Renal cortical epithelial cell (primary cell): ENCODE measurements at places on chromosomes 5 and 9. TPM values are rescaled to one million over a fixed set of nuclear protein-coding genes. Genes with fewer than 3 reads are reported as not detected.

- DNase-seq, result no peak
Measured at GRCh38 chr5:149419859-149420544, 40.9 kb upstream of the IL17B start.

DNA sequence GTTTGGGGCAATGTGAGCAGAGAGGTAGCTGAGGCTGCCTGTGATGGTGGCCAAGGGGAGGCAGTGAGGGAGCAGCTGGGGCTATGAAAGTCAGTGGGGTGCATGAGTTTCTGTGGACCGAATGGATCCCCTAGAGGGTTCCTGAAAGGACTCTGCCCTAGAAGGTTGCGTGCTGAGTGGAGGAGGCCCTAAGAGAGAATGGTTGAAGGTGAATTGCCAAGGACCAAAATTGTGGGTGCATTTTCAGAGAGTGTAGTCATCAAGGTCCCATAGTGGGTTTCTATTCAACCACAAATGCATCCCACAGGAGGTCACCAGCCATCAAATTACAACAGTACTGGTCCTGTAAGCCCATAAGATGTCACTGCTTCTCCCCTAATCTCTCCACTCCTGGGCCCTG, 298.3 kb downstream of the CDK5RAP2 start:
- no peak for DNase-seq

- DNase-seq, result peak; percentile 79
Measured at GRCh38 chr9:6931913-6932312, 174.1 kb downstream of the KDM4C start.

DNA sequence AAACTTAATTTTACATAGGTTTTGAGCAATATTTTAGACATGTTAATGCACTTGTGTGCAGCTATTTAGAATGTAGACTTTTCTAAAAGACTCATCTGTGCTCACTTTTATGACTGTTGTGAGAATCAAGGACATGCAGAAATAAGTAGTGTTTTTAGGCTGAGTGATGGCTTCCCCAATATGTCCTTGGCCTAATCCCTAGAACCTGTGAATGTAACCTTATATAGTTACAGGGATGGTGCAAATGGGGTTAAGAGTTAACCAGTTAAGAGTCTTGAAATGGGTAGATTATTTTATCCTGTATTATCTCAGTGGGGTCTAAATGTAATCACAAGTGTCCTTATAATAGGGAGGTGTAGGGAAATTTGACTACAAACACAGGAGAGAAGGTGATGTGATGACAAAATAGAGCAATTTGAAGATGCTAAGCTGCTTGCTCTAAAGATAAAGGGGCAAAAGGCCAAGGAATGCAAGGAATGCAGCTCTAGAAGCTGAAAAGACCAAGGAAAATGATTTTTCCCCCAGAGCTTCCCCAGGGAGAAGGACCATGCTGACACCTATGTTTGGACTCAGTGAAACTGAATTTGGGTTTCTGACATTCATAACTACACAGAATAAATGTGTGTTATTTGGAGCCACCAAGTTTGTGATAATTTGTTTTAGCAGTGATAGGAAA, 298.0 kb upstream of the PAPPA start:
- DNase-seq, result no peak

GRCh38 chr5:107248066-107248695, 422.6 kb downstream of the EFNA5 start:
- peak; percentile 43 for DNase-seq

DNA sequence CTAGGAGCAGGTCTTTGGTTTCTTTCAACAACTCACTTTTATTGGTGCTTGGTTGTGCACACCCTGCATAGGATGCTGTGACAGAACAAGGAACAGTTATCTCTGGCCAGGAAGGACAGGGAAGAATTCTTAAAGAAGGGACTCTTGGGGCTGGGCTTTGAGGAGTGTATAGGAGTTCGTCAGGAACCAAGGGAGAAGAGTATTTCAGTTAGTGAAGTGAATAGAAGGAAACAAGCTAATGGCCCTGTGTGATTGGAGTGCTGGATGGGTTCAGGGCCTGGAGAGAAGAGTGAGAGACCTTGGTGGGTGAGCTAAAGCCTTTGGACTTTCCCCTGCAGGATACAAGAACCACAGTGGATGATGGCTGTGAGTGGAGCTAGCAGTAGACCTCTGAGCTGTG, 32.2 kb downstream of the DAB2IP start:
- no peak for DNase-seq

DNA sequence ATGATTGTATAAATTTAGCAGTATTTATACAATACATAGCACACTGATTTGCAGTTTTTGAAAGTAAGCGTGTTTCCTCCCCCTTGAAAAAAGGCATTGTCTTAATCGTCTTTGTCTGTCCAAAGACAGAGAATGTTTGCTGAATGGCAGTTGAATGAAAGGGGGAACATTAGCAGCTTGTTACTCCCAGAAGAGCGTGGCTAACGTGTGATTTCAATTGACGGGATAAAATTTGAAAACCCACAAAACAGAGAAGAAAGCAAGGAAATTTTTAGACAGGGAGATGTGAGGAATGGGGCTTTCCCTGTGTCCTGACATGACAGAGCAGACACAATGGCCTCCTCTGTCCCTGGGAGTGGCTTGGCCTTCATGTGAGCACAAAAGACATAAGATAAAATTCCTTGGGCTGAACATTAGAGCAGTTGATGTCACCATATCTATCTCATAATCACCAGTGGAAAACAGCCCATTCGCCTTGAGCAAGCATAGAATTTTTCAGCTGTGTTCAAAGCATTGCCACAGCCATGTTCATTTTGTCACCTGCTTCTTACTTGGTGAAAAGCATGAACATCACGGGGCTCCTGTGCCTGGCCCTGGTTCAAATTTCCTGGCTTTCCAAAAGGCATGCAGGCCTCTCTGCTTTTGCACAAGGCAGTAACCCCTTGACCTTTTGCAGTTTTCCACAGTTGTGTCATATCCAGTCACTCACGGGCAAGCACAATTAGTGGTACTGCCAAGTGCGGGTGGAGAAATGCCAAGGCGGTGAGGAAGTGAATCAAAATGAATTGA, 126.9 kb downstream of the TLE1 start:
- peak; percentile 100 for DNase-seq

DNA sequence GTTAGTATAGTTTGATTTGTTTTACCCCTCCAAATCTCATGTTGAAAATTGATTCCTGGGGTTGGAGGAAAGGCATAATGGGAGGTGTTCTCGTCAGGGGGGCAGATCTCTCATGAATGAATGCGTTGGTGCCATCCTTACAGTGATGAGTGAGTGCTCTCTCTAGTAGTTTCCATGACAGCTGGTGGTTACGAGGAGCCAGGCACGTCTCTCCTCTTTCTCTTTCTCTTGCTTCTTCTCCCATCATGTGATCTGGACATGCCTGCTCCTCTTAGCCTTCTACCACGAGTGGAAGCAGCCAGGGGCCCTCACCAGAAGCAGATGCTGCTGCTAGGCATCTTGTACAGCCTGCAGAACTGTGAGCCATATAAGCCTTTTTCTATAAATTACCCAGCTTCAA, 454.1 kb downstream of the EFNA5 start:
- no peak for DNase-seq

DNA sequence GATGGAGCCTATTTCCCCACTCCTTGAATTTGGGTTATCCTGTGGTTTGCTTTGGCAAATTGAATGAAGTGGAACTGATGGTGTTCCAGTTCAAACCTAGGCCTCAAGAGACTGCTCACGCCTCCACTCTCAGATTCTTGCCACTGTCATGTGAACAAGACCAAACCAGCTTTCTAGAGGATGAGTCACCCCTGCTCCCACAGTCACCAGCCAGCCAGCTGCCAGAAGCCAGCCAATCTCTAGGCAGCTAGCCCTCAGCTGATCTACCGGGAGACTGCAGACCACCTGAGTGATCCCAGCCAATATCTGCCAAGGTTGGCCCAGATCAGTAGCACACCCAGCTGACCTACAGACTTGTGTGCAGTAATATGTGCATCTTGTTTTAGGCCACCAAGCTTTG, 300.6 kb downstream of the TMEM38B start:
- DNase-seq, result peak; percentile 55

DNA sequence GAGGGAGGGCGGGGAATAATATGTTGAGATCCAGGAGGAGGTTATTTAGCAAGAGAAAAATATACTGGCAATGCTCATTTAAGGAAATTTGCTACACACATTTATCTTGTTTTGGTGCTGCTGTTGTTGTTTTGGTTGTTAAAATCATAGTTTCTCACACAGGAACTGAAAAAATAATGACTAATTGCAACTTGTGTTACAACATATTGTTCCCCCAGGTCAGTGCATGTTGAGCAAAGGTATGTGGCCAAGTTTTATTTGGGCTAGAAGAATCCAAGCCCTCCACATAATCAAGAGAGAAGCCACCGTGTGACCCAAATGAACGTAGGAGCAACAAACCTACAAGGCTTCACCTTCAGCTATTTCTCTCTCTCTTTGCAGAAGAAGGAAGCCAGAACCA, 220.3 kb upstream of the DAPK1 start:
- DNase-seq, result peak; percentile 38

DNA sequence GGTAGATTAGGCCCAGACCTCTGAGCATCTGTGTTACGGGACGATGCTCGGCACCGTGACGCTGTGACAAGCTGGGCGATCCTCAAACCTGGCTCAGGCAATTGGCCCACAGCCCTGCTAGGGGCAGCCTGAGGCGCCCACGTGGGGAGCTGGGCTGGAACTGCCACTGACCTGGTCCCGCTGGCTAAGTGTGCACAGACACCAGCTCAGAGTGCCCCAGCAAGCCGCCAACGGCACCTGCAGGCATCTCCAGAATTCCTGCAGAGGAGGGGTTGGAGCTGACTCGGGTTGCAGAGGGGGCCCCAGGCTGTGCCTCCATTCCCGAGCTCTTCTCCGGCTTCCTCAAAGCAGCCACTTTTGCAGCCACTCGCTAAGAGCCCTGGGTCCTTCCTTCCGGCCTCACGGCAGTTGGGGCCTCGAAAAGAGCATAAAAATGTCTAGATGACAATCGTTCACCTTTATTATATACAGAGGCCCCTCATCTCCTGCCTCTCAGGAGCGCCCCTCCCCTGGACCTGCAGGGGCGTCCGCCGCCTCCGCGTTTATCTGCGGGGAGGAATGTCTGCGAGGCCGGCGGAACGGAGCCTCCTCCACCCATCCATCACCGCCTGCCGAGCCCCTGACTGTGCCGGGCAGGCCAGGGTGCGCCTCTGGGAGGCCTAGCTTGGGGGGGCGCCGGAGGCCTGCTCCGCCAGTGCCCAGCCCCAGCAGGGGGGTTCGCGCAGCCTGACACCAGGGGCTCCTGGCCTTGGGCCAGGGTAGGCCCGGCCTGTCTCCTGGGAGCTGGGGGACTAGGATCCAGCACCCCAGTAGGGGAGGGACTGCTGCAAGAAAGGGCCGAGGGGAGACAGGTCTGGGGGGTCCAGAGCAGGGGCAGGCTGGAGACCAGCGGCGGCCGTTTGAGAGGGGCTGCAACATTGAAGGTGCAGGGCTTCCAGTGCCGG, 144.9 kb downstream of the BARX1 start:
- DNase-seq, result no peak

- DNase-seq, result no peak
Measured at GRCh38 chr5:76762484-76762883, 46.6 kb downstream of the F2R start.

- DNase-seq, result no peak
Measured at GRCh38 chr9:12802093-12802492, 27.3 kb downstream of the LURAP1L start.

DNA sequence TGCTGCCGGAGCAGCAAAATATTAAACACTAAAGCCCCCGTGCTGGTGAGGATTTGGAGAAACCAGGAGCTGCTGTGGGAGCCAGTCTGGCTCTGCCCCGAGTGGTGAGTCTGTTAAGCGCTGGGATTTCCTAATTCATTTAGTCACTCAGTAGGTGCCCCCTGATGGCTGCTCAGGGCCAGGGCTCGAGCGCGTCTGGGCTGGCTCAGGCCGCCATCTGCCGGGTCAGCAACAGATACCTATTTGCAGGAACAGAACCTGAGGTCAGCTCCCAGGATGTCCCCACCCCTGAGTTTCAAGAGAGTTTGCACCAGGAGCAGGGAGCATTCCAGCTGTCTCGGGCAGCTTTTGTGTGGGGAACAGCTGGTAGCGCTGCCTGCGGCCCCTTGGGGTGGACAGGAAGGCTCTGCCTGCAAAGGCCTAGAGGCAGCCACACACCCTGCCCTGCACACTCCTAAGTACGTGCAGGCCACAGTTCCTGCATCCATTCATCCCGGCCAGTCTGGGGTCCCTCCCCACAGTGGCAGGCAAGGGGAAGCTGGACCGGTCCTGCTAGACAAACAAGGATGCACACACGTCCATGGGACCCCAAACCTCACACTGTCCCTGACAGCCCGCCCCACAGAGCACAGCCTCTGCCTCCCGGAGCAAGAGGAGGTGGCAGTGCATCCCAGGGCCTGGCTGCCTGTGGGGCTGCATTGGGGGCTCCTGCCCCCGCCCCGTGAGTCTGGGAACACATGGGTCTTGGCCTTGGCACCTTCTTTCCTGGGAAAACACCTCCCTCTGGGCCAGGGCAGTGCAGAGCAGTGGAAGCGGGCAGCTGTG, 83.7 kb downstream of the ADAMTS2 start:
- no peak for DNase-seq

GRCh38 chr5:170251462-170251861, 18.7 kb downstream of the C5orf58 start:
- peak; percentile 64 for DNase-seq

DNA sequence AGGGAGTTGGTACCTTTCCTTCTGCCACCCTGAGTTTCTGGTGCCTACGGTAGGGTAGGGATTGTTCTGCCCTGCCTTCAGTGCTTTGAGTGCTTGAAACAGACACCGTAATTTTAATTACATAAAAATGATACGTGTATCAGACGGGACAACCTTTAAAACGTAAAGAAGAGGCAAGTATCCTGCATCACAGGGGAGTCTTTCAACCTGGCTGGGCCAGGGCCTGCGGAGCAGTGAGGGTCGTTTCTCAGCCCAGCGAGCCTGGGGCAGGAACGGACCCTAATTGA, 483 bp upstream of the DAB2IP start:
- no peak for DNase-seq

- DNase-seq, result no peak
Measured at GRCh38 chr5:36900283-36900682, 23.7 kb downstream of the NIPBL start.

GRCh38 chr5:144361406-144361805, 190.7 kb downstream of the KCTD16 start:
- no peak for DNase-seq

DNA sequence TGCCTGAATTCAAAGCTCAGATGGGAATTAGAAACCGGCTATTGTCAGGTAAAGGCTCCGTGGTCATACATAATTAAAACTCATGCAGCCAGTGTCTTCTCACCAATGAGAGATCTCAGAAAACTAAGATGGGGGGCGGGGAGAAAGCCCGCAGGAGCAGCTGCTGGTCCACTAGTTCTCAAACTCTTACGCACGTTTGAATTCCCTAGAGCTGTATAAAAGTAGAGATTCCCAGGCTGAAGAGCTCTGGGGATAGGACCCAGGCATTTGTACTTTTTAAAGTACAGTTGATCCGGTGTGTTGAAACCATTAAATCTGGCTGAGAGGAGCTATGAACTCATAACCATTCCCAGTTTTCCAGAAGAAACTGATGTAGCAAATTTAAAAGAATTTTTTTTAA, 68.5 kb downstream of the FRMD3 start:
- DNase-seq, result no peak

The ROPN1L gene
- total RNA-seq, result 3.1 TPM in 1 of 2 replicates, not detected in the other

The NUTM2G gene
- not detected in 2 replicates for total RNA-seq

The ENHO gene
- 0.30 TPM in 1 of 2 replicates, not detected in the other for total RNA-seq

The ADAMTSL1 gene
- total RNA-seq, result 1.5 and 2.3 TPM in 2 replicates

The AK8 gene
- 2.3 TPM in 1 of 2 replicates, not detected in the other for total RNA-seq

The NREP gene
- 50.5 and 85.8 TPM in 2 replicates for total RNA-seq

The ARL14EPL gene
- total RNA-seq, result 0.20 TPM in 1 of 2 replicates, not detected in the other

The C9orf50 gene
- total RNA-seq, result 0.05 TPM in 1 of 2 replicates, not detected in the other
